ENCODE measurements at places on chromosomes 13 and 19. TPM values are rescaled to one million over a fixed set of nuclear protein-coding genes. Genes with fewer than 3 reads are reported as not detected.

DNA sequence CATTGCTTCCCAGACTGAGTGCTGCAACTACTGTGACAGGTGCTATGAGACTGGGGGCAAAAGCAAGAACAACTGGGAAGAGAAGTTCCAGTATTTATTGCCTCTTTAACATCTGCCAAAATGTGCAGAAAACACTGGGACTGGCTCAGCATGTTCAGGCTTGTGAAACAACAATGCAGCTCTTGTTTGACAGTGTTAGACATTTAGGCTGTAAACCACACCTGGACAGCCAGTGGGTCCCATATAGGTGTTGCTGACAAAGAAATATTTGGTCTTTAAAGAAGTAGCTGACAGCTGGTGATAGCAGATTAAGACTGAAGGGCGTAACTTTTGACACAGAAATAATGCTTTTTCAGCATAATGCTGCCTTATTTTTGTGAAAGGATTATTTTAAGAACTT, 88.1 kb downstream of the STOML3 start:
- DNase-seq: no peak

Gene REEP6
- 3.4 TPM for total RNA-seq

DNA sequence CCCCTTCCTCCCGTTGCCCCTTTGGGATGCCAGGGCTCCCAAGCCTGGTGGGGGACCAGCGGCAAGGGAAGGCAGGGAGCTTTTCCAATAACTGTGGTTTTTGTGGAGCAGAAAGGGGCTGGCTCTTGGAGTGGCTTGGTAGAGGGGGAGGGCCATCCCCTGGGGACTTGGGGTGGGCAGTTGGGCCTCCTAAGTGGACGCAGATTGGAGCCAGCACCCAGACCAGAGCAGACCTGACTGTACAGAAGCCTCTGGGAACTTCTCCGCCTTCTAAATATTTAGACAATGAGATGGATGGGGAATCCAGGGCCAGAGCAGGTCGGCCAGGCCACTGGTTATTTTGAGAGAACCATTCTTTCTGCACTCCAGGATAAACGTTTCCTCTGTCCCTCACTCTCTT, 4.2 kb downstream of the PTGIR start:
- DNase-seq: no peak

Gene FGF9
- 3.0 TPM for total RNA-seq

- DNase-seq: no peak
Measured at GRCh38 chr13:99062593-99062992, 84.7 kb upstream of the DOCK9 start.

GRCh38 chr19:50147462-50148423, 15.3 kb downstream of the IZUMO2 start:
- DNase-seq: peak; percentile 61

Gene C2CD4C
- total RNA-seq: not detected

DNA sequence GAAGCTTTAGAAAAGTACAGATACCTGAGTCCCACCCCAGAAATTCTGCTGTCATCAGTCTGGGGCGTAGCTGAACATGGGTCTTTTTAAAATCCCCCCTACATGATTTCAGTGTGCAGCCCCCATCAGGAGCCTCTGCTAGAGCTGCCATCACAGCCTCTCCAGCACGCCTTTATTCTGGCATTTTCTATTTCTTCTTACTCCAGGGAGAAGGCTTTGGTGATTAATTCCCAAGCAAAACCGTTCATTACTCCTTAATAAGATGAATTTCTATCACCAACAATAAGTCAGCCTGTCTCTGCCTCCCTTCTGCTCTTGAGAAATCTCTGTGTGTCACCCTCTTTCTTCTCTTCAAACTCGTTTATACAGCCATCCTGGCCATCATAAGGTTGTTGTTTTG, 160.3 kb downstream of the KATNAL1 start:
- no peak for DNase-seq

Gene PHLDB3
- total RNA-seq: 33.7 TPM

GRCh38 chr19:6660930-6661329, 9.0 kb downstream of the TNFSF14 start:
- no peak for DNase-seq

DNA sequence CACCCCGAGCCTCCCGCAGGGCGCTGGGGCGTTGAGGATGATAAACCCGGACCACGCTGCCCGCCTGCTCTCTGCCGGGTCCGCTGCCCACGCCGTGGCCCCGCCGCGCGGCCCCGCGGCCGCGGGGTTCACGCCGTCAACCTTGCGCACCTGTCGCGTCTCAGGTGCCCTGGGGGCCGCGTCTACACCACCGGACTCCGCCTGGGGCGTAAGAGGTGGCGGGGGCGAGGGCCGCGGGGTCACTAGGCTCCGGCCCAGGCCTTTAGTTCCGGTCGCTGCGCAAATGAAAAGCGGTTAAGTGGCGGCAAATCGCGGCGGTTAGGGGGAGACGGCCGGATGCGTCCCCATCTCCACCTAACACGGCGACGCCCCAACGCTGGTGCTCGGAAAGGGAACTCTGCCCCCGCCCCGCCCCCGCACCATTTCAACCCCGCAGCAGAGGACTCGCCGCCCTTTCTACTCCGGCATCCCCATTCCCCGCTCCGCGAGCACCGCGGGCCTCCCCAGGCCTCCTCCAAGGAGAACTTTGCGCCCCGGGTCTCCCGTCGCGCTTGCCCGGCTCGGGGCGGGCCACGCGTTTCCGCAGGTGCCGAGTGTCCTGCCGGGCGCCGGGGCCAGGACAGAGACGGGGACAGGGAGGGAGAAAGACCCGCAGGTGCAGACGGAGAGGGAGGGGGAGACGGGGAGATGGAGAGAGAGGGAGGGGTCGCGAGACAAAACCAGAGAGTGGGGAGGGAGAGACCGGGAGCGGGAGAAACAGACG, 4.3 kb downstream of the ONECUT3 start:
- no peak for DNase-seq

GRCh38 chr13:92769046-92769445, 457.6 kb upstream of the GPC6 start:
- DNase-seq: no peak
